ENCODE measurements at places on chromosomes 12 and 14.
A peak's percentile ranks its signal among the peaks of the same experiment; 100 is the strongest.

DNA sequence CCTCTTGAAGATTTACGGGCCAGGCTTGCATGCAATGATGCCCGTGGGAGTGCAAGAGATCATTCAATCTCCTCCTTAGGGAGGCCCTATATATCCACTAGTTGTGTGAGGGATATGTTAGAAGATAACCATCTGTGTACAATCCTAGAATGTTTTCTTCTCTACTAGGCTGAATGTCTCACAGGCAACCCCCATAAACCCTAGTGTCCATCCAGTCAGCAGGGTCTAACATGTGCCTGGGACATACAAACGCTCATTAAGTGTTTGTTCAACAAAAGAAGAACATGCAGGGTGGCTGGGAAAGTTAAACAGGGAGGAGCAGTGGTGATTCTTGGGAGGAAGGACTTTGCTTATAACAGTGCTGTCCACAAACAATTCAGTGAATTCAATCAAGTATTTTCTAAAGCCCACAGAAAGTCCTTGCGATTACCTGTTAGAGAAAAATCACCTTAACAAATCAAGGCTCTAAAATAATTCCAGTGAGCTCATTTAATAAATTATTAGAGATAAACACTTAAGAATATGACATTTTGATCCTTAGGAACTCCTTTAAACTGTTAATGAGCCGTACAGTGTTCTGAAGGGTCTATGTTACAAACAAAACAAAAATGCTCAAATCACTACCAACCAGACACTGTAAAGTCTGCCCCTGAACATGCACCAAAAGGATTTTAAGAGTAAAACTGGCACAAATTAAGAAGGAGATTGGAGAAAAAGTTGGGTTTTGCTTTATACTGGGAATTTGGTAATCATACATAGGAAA, 96.6 kb upstream of the FERMT2 start:
- DNase-seq: no peak

DNA sequence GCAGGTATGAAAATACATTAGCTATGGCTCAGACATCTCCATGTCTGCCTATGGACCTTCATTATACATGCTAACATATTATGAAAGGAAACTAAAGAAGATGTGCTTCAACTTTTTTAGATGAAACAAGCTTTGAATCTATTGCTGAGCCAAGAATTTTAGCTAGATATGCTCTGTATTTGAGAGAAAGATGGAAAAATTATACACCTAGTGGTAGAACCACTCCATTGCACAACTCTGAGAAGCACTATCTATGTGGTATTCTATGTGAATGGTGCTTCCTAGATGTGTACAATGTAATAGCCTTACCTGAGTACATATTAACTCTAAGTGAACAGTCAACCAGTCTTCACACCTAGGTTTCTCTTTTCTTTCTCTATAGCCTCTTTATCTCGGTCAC, 17.3 kb downstream of the EPYC start:
- no peak for DNase-seq

DNA sequence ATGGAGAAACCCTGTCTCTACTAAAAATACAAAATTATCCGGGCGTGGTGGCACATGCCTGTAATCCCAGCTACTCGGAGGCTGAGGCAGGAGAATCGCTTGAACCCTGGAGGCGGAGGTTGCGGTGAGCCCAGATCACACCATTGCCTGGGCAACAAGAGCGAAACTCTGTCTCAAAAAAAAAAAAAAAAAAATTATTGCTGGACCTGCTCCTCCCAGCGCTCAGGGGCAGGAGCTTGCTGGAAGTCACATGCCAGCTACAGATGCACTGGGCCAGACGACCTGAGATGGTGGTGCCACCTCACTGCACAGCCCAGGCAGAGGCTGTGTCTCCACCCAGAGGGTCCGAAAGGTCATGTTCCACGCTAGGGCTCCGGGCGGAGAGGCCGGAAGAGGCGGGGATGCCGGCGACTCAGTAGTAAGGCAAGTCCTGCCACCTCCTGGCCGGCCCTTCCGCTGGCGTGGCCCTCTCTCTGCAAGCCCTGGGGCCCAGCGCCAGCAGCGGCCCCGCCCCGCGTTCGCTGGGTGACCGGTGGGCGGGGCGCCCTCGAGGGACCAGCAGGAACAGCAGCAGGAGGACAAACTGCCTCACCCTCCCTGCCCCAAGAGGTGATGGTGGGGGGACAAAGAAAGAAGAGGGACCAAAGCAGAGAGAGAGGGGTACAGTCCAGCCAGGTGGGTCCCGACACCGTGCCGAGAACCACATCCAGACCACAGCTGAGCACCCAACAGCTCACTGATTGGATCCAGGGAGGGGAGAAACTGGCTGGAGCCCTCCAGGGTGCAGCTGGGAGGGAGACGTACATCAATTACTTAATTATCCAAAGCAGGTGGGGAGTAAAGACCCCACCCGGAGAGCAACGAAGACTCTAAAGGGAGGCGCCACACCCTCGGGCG, 3.6 kb upstream of the RHOF start:
- no peak for DNase-seq

- no peak for DNase-seq
Observed at GRCh38 chr14:24321212-24321975, 10.1 kb downstream of the LTB4R start.

DNA sequence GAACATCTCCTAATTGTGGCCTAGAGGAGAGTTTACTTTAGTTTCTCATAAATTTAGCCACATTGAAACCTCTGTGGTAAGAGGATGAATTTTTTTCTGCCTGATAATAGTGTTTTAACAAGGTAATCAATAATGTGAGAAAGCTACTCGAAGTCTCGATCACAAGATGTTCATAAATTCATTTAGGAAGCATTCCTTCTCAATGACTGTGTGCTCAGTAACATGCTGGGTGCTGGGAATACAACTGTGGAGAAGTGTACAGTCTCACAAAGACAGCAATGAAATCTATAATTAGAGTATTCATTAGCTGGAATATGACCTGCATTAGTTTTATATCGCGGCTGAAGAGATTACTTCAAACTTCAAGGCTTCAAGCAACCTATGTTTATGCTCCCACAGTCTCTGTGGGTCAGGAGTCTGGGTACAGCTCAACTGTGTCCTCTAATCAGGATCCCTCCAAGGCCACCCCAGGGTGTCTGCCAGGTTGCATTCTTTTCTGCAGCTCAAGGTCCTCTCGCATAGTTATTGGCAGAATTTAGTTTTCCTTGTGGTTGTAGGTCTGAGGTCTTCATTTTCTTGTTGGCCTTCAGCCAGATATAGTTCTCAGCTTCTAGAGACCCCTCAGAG, 167.6 kb downstream of the ANO4 start:
- no peak for DNase-seq

GRCh38 chr12:42725809-42726208, 136.3 kb upstream of the PRICKLE1 start:
- DNase-seq: no peak

DNA sequence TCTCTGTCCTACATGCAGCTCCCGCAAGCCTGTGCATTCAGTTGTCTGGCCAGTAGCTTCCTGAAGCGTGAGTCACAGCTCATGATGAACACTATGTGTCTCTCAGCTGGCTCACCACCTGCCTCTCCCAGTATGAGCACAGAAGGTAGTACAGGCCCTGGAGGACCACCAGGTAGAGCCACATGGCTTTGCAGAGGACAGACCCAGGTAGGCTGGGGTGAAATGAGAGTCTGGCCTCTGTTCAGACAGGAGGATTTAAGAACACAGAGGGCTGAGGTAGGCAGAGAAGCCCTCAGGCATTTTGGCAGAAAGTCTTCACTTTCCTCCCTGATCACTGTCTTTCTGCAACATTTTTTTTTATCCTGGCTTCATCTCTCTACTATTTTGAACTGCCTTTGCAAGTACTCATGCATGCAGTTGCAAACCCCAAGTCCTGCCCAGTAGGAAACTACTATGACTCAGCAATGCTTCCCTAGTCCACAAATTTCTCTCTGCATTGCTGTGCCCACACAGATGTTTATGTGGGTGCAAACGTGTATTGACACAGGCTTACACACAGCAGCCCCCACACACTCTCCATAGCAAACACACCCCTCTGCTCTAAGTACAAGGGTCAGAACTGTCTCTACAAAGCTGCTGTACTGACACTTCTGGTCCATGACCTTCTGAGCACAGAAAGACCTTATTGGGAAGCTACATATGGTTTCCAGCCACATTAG, 7.2 kb upstream of the SDR9C7 start:
- DNase-seq: peak; percentile 62

DNA sequence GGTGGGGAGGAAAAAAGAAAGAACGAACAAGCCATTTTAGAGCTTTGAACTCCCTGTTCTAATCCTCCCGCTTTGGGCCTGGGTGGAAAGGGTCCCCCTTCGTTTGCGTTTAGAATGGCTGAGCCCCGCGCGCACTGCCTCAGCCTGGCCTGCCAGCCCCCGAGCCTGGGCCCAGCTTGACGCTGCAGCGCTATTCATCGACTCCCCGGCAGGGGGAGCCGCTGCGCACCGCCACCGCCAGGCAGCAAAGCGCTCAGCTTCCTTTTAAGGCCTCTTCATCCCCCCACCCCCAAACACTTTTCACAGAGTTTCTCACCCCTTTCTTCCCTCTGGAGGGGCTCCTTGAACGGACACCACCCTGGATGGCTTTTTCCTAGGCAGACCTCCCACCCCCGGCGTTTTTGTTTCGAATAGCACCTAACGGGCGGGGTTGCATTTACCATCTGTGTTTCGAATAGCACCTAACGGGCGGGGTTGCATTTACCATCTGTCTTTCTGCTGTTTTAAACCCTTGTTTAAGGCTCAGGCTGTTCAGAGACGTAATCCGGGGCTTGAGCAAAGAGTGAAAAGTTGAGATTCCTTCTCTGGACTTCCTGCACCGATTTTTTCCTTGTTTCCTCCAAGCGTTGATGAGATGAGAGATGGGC, 56.4 kb upstream of the PIWIL1 start:
- no peak for DNase-seq

DNA sequence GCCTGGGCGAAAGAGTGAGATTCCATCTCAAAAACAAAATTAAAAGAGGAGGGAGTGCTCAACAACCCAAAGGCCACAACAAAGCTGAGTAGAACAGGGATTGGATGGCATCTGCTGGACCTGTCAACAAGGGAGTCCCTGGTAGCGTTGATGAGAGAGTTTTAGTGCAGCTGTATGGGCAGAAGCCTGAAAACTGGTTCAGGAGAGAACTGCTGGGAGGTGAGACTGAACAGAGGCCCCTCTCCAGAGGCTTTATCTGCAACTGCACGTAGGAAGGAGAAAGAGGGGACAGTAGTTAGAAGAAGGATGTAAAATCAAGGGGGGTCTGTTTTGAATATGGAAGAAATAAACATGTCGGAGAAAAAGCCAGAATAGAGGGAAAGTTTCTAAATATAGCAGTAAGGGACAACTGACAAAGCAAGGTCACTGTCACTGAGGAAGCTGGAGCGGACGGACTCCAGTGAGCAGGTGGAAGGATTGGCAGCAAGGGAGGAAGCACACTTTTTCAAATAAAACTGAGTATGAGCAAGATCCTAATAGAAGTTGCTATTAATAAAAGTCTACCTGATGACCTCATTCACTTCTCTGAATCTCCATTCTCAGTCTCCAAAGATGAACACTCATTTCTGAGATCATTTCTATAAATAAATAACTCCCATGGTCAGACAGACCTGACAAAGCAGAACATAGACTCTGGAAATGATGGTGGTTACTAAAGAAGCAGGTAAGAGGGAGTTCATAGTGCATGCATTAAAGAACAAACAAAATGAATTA, 11.8 kb upstream of the ATF1 start:
- no peak for DNase-seq

GRCh38 chr12:106976668-106977067, 10.3 kb downstream of the MTERF2 start:
- no peak for DNase-seq

GRCh38 chr14:91277546-91278382, 33.3 kb upstream of the GPR68 start:
- no peak for DNase-seq

- DNase-seq: peak; percentile 54
Observed at GRCh38 chr14:90397425-90398314, 841 bp downstream of the CALM1 start.

All from KBM-7 (cell line).